ENCODE measurements at places on chromosomes 13 and 19.
A peak's percentile ranks its signal among the peaks of the same experiment; 100 is the strongest.

DNA sequence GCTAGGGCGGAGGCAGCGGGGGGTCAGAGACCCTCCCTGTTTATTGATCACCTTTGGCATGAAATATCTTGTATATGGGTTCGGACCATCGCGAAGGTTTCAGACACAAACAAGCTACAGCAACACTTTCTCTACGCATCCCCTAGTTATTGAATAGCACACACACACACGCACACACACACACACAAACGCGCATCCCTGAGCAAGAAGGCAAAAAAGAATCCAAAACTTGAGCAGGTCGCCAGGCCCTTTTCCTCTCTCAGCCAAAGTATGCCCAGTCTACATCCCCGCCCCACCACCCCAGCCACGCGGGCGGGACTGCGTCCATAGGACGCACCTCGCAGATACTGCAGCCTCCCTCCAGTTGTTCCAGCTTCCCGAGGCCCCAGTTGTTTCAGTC is 16.0 kb downstream of the POU4F1 start:
- no peak for DNase-seq

GRCh38 chr13:39682310-39682709 is 26.8 kb downstream of the COG6 start:
- DNase-seq = no peak

- no peak for DNase-seq
Observed at GRCh38 chr19:48123907-48124651, 13.5 kb upstream of the PLA2G4C start.

DNA sequence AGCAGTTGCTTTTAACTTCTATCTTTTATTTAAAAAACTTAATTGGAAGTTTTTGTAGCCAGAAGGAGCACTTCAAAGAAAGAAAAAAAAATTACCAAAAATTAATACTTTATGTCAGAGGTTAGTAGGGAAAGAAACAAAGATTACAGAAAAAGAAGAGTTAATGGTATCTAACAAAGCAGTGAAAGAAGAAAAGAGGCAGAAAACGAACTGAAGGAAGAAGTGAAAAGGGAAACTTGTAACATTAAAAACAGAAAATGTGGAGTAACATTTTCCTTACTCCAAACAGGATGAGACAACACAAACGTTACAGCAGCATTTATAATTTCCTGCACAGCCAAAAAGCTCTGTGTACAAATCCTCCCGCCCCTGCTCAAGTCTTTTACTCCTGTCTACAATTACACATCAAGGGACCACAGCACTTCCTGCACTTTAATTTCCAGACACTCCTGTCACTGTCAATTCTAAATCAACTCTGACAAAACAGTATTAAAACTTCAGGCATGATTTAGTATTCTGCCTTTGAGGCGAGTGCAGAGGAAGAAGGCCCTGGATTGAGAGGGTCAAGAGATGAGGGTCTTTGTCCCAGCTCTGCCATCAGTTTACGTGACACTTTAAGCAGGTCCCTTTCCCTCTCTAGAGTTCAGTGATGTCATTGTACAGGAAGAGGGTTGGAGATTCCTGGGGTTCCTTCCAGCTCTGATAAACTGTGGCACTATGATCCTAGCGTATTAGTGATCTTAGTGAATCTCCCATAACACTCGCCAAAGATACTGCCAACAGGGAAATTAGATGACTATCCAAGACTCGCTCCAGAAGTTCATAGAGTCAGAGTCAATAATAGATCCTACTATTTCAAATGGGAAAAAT is 53.2 kb upstream of the LSM14A start:
- no peak for DNase-seq

DNA sequence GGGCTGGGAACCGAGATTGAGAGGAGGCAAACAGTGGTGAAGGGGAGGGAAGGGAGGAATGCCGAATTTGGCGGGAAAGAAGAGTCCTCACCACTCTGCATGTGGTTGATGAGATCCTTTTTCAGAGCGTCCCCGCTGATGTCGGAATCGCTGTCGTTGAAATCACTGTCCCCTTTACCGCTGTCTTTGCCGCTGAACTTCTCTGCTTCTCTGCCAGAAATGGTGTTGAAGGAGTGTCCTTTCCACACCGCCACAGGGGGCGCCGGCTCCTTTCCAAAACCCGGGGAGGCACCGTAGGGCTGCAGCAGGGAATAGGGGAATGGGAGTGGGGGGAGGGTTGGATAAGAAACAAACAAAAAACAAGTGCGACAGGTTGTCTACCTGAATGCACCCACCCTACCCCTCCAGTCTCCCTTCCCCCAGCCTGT is 3.1 kb downstream of the PCDH8 start:
- DNase-seq = no peak

GRCh38 chr13:36766295-36766694 is 52.7 kb upstream of the RFXAP start:
- no peak for DNase-seq

GRCh38 chr13:53301449-53301848 is 272.8 kb downstream of the OLFM4 start:
- DNase-seq = no peak

DNA sequence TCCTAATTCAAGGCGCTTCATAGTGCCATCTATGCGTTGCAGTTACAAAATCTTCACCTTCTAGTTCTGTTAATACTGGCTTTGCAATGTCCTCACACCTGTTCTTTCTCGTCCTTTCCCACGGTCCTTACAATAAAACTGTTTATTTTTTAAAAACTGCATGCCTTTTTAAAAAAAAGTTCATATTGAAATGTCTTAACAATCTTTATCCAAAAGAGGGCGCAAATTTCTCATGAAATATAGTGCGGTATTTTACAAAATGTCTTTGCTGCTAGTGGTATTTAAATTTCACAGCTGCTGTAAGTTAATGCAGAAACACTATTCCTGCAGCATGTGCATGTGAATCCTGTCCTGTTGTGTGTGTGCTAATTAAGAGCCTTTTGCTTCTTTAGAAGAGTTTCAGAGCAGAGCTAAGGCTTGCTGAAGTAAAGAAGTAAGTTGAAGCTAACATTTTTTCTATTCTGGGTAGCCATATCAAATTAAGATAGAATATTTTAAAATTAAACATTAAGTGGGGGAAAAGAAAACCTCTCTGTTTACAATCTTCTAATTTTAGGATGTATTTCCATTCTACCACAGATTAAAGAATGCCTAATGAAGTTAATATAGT is 15.8 kb upstream of the CLDN10 start:
- no peak for DNase-seq

- DNase-seq = no peak
Observed at GRCh38 chr13:111909501-111909900, 157.4 kb upstream of the SOX1 start.

DNA sequence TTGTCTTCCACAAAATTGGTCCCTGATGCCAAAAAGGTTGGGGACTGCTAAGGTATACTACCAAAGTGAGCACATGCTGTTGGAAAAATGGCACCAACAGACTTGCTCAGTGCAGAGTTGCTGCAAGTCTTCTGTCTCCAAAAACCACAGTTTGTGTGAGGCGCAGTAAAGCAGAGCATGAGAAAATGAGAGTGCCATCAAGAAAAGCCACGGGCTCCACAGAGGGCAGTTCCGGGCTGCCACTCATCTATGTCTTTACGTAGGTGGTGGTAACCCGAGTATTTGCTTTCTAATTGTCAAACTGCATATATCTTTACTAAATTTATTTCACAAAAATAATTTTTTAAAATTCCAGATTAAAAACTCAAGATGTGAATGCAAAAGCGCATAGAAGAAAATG is 123.8 kb downstream of the RNF17 start:
- no peak for DNase-seq

GRCh38 chr19:7522072-7522922 is at the start of gene MCOLN1:
Gene MCOLN1 (plus strand): TSS chr19:7522624. CDS start chr19:7522751, 127 bp downstream.
- peak; percentile 100 for DNase-seq

GRCh38 chr13:104170980-104171555 is 1104.9 kb upstream of the SLC10A2 start:
- no peak for DNase-seq

- DNase-seq = no peak
Observed at GRCh38 chr13:65347420-65348030, 1882.6 kb downstream of the PCDH9 start.

DNA sequence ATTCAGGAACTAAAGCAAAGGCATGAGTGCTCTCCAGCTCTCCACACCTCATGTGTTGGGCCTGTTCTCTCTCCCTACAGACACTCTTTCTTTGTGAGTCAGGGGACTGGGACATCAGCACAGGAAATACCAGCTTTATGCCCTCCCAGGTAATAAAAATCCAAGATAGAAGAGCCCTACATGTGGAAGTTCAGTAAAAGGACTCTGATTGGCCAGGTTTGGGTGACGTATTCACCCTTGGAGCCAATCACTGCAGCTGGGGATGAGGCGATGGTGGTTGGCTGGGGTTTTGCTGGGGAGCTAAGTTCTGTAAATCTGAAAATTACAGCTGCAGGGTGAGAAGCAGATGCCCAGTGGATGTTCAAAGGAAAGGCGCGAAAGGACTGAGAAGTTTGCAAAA is 32.5 kb downstream of the CCDC70 start:
- no peak for DNase-seq

DNA sequence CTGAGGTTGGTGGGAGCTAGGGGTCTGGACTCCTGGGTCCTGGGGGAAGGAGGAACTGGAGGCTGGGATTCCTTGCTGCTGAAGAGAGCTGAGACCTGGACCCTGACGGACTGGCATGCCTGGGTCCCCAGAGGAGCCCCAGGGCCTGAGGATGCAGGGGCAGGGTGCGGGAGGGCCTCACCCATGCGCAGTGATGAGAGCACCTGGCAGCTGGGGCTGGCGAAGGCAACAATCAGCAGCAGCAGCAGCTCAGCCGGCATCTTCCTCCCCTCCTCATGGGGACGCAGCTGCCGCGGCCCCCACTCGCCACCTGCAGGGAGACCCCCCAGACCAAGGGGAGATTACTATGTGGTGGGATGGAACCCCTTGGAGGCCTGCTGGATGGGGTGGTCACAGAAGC is 4.5 kb downstream of the GRIK5 start:
- DNase-seq = no peak

- DNase-seq = no peak
Observed at GRCh38 chr13:23447927-23448326, 14.4 kb upstream of the SACS start.

DNA sequence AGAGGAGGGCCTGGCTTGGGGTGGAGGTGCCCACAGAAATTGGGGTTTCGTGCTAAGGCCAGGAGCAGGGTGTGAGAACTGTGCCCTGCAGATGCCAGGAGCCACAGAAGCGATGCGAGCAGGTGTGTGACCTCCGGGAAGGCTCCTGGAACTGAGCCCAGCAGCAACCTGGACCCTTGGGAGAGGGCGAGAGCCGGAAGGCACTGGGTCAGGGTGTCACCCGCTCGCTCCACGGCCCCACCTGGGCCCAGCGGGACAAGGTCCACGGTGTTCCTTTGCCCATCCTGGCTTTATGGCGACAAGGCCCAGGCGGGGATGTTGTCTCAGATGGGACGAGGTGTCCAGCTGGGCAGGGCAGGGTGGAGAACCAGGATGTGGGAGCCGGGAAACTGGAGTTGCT is 4.2 kb downstream of the MISP start:
- no peak for DNase-seq

- DNase-seq = no peak
Observed at GRCh38 chr13:110334841-110335490, 27.9 kb downstream of the COL4A2 start.

GRCh38 chr19:3360421-3361383 is 5.7 kb upstream of the NFIC start:
- DNase-seq = peak; percentile 54

GRCh38 chr19:2317756-2318155 is 9.8 kb upstream of the LINGO3 start:
- DNase-seq = no peak

GRCh38 chr19:34482380-34483250 is 1.1 kb downstream of the WTIP start:
- DNase-seq = no peak

DNA sequence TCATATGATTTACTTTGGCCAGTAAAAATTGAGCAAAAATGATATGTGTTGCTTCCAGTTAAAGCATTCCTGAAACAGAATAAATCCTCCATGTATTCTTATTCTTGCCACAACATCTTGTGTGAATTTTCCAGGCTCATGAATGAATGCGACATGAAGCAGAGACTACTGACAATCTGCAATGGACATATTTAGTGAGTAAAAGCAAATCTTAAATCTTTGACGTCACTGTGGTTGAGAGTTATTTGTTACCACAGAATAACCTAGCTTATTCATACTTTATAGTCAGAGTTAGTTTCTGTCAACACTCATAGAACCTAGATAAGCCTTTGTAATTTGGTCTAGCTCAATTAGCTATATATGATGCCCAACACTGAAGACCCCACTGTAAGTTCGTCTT is 1443.1 kb downstream of the PCDH9 start:
- no peak for DNase-seq

- DNase-seq = no peak
Observed at GRCh38 chr13:30982506-30982905, 50.0 kb downstream of the TEX26 start.
